T-helper 17 cell (primary cell): ENCODE measurements at places on chromosomes 2 and 18. TPM values are rescaled to one million over a fixed set of nuclear protein-coding genes. Genes with fewer than 3 reads are reported as not detected.

TMEM169 gene
- total RNA-seq = 1.6 TPM

GRCh38 chr2:137921105-137921880 lies 43.0 kb upstream of the HNMT start:
- DNase-seq = no peak

DNA sequence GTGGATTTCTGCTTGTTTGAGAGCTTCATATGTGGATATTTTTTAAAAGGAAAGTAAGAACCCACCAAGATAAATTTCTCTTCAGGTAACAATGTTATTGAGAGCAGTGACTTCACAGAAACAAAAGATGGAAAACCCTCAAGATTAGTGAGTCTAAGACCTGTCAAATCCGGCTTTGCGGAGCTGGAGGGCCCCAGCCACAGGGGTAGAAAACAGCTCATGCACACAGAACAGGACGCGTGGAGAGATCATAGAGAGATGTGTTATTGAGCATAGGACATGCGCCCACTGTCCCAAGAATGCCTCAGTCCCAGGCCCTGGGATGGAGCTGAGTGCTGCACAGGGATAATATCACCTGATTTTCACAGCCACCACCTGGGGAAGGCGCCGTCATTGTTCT lies 21.3 kb downstream of the EDAR start:
- no peak for DNase-seq

GRCh38 chr2:45992741-45993475 lies 304.3 kb upstream of the EPAS1 start:
- DNase-seq = no peak

DNA sequence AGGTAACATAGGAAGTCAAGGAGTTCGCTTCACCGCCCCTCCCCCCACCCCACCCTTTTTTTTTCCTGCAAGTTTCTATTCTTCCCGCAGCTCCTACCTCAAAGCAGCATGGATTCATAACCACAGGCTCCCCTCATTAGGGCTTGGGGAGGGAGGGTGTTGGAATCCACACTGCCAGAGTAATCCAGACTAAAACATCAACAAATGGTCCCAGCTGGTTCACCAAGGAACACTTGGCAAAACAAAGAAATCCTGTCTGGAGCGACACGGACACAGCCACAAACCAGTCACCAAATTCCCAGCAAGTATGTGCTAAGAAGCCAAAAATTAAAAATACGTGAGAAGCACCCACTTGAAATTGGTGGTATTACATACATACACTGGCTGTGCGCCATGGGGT lies 106.9 kb upstream of the PPP1CB start:
- no peak for DNase-seq
